ENCODE measurements at places on chromosomes 7 and 10. TPM values are rescaled to one million over a fixed set of nuclear protein-coding genes. Genes with fewer than 3 reads are reported as not detected.

Gene SSBP1
- 94.2 TPM for total RNA-seq

Gene FAM25A
- total RNA-seq: not detected

Gene TMEM196
- total RNA-seq: not detected

Gene RELN
- total RNA-seq: not detected

Gene GATA3
- 60.1 TPM for total RNA-seq

DNA sequence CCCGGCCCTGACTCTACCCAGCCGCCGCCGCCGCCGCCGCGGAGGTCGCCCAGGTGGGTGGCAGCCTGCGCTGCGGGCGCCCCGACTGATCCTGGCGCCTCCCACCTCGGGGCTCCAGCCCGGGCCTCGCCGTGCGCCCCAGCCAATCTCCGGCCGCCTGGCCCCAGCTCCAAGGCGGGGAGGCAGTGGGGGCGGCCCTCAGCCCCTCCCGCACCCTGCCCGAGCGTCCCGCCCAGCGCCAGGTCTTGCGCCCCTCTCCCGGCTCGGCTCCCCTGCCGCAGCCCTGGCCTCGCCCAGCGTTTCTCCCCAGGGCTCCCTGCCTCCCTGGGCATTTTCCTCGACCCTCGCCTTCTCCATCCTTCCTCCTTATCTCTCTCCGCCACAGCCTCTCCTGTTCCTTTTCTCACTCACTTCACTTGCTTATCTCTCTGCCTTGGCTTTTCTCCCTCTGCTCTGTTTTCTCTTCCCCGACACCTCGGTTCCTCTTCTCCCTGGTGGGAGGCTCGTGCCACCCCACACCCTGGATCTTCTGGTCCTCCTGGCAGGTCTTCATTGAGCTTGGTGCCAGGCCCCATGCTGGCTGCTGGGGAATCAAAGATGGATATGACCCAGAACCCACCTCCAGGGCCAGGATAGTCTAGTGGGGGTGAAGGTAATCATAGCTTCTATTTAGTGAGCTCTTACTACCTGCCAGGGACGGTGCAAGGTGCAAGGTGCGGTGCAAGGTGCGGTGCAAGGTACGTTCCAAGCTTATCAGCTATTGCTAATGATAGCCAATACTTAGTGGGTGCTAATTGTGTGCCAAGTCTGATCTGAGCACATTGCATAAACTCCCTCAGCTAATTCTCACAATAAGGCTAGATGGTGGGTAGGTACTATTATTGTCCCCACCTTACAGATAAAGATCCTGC is at the start of gene SFRP5:
TSS of gene SFRP5 (minus strand) at position 87 of the 911 bp plus-strand sequence. CDS start 166 bp downstream, outside the sequence.
- H3K27me3 ChIP-seq: peaks cover 4% of the 10 kb centered on the region
- H3K4me3 ChIP-seq: no peak within 1 kb of the TSS
- no peak within 1 kb of the TSS for H3K27ac ChIP-seq
- DNase-seq: no peak
- no peaks in the 10 kb centered on the region for H3K4me1 ChIP-seq
- H3K36me3 ChIP-seq: no peaks in the 10 kb centered on the region

DNA sequence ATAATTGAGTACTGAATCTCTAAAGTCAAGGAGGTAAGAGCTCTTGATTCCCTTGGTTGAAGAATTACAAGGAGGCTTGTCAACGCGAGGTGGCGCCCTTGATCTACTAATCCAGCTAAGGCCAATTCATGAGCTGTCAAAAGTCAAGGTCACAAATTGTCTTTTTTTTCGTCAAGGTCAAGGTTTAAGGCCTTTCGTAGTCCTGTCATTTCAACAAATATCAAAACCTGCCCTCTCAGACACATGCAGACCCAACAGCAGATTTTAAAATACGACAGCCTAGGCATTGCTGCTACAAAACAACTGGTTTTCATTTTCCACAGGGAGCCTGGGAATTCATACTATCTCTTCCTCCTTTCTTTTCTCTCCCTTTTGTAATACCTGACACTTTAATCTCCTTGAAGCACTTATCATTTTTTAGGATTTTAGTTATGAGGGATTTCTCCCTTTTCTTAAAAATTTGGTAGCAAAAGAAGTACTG is 3.6 kb downstream of the HOXA13 start:
- H3K4me1 ChIP-seq: peaks cover 34% of the 10 kb centered on the region
- peaks cover 69% of the 10 kb centered on the region for H3K27me3 ChIP-seq
- H3K36me3 ChIP-seq: no peaks in the 10 kb centered on the region
- peak; percentile 72 for DNase-seq
- H3K27ac ChIP-seq: no peak overlapping the region

DNA sequence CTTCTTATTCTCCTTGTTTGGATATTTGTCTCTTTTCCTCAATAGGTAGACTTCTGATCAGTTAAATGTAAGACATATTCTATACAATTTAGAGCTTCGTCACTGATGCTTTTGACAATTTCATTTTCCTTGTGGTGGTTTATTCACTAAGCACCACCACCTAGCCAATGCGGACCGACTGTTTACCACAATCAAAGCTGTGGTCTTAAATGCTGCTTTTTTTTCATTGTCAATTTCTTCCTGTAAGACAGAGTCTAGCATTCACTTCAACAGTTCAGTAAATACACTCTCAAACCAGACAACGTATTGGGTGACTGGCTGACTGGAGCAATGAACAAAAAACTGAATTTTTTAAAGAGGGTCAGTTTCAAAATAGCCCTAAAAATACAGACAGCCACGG is 239.0 kb downstream of the DNAJB6 start:
- H3K27me3 ChIP-seq: no peaks in the 10 kb centered on the region
- peaks cover 5% of the 10 kb centered on the region for H3K4me1 ChIP-seq
- H3K4me3 ChIP-seq: peak overlapping the region; percentile 52
- no peaks in the 10 kb centered on the region for H3K36me3 ChIP-seq
- DNase-seq: no peak

GRCh38 chr10:11017570-11018431 is at the start of gene CELF2:
Gene CELF2, plus strand, starts transcription at chr10:11017872. Its CDS starts 218 bp downstream, at chr10:11018090.
- peaks cover 21% of the 10 kb centered on the region for H3K27me3 ChIP-seq
- DNase-seq: peak; percentile 36
- H3K4me1 ChIP-seq: peaks cover 4% of the 10 kb centered on the region
- peak within 1 kb of the TSS; percentile 40 for H3K4me3 ChIP-seq
- H3K27ac ChIP-seq: no peak within 1 kb of the TSS

Data from naive thymus-derived CD4-positive, alpha-beta T cell (primary cell).